ENCODE measurements at places on chromosomes 11 and 22.

DNA sequence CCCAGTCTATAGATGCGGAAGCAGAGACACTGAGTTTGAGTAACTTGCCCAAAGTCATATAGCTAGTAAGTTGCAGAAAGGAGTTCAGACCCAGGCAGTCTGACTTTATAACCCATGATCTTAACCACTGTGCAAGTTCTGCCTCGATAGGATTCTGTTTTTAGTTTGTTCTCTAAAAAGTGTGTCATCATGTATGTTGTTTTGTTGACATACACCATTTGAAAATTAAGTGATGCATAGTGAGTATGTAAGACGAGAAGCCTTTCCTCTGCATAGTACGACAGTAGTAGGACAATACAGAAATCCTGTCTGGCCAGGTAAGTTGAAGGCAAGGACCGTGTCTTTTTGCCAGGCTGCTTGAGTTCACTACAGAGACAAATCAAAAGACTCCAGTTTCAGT lies 3.3 kb downstream of the ZC3H12C start:
- no peak for DNase-seq

GRCh38 chr11:96051820-96052219 lies 127.9 kb upstream of the MTMR2 start:
- no peak for DNase-seq

DNA sequence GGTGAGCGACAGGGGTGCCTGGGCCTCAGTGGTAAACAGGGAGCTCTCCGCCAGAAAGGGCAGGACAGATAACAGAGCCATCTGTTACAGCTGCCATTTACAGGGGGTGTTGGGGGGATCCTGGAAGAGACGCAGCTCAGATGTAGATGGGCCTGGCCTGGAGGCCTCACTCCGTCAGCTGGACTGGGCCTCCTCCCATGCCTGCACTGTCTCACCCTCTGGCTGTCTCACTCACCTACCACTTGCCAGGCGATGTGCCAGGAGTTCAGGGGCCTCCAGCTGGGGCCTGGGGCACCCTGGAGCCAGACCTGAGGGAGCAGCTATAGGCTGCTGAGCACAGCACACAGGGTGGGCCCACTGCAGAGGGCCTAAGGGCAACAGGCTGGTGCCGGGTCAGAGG lies 16.3 kb upstream of the SUSD2 start:
- no peak for DNase-seq

GRCh38 chr11:1771700-1772099 lies 8.0 kb upstream of the CTSD start:
- DNase-seq = no peak

All from central memory CD4-positive, alpha-beta T cell (primary cell).